Cerebellar nuclear complex (tissue), 1 donor: ENCODE measurements at places on chromosomes 13 and 19.

GRCh38 chr13:41132512-41133152 lies at the start of gene KBTBD6:
KBTBD6 (minus strand) TSS chr13:41132802; CDS start chr13:41132511, 291 bp downstream.
- DNase-seq = peak; percentile 92

DNA sequence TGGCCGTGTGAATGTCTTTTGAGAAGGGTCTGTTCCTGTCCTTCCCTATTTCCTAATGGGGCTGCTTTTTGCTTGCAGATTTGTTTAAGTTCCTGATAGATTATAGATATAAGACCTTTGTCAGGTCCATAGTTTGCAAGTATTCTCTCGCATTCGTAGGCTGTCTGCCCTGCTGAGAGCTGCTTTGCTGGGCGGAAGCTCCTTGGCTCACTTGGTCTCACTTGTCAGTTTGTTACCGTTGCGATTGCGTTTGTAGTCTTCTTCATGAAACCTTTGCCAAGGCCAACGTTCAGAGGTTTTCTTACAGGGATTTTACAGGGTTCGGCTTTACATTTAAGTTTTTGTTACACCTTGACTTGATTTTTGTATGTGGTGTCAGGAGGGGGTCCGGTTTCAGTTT lies 44.0 kb upstream of the TFDP1 start:
- DNase-seq = no peak

- DNase-seq = no peak
These were observed at the start of gene SULT2B1 for GRCh38 chr19:48551437-48552302. SULT2B1 (plus strand) TSS chr19:48552172; CDS start chr19:48552253, 81 bp downstream.

GRCh38 chr19:48685583-48685982 lies 10.2 kb upstream of the FUT2 start:
- DNase-seq = no peak

- no peak for DNase-seq
These were observed 4.4 kb upstream of the FKRP start for GRCh38 chr19:46741447-46741846.

DNA sequence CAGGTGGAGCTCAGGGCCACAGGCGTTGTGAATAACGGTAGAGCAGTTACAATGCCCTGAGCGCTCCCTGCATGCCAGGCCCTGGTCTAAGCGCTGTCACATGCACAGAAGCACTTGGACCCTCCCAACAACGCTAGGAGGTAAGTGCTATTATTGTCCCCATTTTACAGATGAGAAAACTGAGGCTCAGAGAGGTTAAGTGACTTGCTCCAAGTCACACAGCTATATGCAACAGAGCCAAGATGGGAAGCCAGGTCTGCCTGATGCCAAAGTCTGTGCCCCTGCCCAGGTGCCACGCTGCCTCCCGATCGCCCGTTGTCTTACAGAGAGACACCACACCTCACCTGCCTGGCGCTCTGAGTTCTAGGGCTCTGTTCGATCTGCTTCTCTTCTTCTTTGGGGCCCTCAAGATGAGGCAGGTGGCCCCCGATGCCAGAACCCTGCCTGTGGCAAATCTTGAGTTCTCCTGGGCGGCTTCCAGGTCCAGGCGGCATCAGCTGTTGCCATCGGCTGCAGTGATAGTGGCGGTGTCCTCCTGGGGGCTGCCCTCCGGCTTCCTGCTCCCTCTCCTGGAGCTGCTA lies 20.0 kb downstream of the YIPF2 start:
- no peak for DNase-seq

DNA sequence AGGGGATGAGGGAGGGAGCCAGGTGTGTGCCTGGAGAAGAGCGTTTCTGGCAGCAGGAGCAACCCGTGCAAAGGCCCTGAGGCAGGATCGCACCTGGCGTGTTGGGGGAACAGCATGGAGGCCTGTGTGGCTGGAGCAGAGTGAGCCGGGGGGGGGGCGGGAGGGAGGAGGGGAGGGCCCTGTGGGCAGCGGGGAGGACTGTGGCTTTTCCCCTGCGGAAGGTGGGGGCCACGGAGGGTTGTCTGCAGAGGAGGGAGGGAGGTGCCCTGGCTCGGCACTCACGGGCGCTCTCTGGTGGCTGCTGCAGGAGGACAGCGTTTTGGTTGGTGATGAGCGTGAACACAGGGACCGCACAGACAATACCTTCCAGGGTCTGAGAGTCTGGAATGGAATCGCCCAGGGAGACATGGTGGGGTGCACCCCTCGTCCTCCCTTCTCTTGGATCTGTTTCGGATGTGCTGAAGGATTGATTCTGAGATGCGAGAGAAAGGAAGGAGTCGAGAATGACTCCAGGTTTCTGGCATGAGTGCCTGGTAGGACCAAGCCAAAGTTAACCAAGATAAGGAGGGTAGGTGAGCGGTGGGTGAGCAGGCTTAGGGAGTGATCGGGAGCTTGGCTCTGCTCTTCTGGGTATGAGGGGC lies 6.5 kb downstream of the RAB11B start:
- no peak for DNase-seq

- no peak for DNase-seq
These were observed 218.9 kb upstream of the EDNRB start for GRCh38 chr13:78137404-78138142.

GRCh38 chr13:111950697-111951096 lies 116.3 kb upstream of the SOX1 start:
- DNase-seq = no peak

DNA sequence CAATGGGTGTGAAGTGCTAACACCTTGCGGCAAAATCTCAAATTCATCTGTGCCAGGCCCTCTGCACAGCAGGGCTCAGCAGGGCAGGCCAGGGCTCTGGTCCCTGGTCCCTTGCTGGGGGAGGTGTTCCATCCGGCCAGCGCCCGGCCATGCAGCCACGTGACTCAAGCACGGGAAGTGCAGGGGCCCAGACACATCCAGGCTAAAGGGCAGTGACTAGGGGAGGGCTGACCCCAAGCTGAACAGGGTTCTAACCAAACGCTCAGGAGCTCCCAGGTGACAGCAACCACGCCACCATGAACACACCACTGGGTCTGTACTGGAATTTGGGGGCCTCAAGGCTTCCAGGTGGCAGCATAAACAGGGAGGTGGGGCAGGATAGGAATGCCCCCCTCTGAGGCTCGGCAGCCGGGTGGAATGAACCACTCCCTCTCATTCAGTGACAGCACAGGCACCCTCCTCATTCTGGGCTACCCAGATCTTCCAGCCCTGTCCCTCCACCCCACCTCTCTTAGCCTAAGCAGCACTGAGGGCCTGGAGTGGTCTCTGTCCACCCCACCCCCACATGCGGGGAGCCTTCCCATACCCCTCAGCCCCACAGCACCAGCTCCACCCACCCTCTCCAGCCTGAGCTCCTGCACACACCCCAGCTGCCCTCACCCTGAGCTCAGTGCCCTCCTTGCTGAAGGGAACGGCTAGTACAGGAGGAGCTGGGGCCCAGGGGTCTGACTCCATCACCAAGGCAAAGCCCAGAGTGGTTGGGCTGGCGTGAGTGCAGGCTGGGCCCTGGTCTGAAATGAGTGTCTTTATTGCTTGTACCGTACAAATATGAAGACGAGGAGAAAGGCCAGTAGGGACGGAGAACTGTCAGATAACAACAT lies 5.3 kb upstream of the CCNP start:
- DNase-seq = no peak

DNA sequence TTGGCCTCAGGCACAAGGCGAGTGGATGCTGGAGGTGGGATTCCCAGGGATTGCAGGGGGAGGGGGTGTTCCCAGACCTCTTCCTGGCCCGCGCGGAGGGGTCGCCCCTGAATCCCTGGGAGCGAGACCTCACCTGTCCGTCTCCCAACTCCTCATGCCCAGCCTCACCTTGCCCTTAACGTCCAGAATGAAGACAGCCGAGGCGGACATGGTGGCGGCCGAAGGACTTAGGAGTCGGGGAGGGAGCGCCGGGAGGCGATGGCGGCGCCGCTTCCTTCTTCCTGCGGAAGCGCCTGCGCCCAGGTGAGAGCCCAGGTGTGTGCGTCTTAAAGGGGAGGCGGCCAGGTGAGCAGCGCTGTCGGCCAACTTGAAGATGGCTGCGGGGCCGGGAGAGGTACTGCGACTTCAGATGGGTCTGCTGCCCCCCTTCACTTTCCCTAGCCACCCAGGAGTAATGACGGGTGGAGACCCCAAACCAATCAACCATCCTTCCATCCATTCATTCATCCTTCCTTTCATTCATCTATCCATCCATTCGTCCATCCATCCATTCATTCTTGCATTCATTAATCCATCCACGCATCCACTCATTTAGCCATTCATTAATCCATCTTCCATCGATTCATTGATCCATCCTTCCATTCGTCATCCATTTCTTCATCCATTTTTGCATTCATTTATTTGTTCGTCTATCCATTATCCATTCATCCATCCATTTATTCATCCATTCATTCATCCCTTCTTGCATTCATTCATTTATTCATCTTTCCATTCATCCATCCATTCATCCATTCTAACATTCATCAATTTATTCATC lies at the start of gene AP1M2:
AP1M2 (minus strand) TSS at position 291 of the 817 bp plus-strand sequence; CDS start at position 210, 81 bp downstream.
- DNase-seq = no peak

DNA sequence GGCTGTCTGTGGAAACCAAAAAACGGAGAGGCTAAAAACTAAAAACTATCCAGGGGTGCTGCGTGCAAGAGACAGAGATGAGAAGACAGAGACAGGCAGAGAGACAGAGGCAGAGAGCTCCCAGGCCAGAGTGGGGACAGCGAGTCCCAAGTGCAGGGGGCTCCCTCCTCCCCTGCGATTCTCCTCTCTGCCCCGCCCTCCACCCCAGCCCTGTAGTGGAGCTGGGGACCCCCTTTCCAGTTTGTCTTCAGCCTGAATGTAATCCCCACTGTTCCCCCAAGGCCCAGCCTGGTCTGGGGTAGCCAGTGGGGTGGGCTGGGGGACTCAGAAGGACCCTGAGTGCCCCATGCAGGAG lies 2.0 kb downstream of the NFIC start:
- no peak for DNase-seq

GRCh38 chr19:6970021-6970420 lies 51.2 kb downstream of the MBD3L2B start:
- no peak for DNase-seq

- no peak for DNase-seq
These were observed 77.9 kb downstream of the CACNA1A start for GRCh38 chr19:13428352-13428751.

DNA sequence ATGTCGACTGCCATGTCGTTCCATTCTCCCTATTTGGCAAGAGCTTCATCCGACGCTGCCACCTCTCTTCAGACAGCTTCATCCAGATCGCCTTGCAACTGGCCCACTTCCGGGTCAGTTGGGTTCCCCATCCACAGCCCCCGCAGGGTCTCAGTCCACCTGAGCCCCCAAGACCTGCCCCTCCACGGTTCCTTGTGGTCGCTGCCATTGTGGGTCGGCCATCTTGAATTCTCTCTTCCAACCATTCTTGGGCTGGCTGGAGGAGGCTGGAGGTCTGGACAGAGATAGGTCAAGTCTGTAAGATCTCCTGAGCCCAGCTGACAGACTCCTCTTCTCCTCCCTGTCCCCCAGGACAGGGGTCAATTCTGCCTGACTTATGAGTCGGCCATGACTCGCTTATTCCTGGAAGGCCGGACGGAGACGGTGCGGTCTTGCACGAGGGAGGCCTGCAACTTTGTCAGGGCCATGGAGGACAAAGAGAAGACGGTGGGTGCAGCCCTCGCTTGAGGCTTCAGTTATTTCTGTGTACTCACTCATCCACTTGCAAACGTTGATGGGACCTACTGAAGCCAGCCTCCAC lies 19.5 kb downstream of the CPT1C start:
- no peak for DNase-seq

- DNase-seq = no peak
These were observed 82.5 kb downstream of the KLF5 start for GRCh38 chr13:73141292-73141771.

- DNase-seq = no peak
These were observed 121.8 kb downstream of the URI1 start for GRCh38 chr19:30063650-30064347.

- no peak for DNase-seq
These were observed 17.3 kb upstream of the IL17D start for GRCh38 chr13:20686167-20686566.

GRCh38 chr13:27933580-27934328 lies 14.0 kb downstream of the PDX1 start:
- no peak for DNase-seq

GRCh38 chr19:51690454-51691073 lies 2.6 kb upstream of the SPACA6 start:
- no peak for DNase-seq

DNA sequence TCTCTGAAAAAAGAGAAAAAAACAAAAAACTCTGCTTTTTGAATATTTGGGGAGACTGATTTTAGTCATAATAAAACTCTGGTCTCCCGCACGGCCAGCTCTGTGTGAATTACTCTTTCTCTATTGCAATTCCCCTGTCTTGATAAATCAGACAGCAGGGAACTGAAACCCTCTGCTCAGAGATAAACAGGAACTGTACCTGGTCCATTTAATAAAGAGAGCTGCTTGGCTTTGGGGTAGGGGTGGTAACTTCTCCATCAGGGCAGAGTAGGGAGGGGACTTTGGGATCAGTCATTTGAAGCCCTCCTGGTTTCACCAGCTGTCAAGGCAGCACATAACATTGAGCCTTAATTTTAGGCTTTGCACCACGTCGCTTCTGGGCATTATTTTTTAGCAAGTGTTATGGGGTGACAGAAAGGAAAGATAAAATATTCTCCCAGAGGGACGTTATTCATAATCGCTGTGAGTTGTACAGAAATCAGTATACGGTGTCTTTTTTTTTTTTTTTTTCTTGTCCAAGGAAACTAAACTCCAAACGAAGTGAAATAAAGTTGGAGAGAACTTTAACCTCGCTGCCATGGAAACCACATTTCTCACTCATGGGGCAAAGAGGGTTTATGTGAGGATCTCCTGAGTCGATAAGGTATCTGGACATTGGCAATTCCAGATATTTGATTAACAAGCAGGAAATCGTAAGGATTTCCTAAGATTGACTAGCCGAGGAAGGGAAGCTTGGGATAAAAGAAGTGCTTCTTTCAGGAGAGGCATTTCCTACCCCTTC lies 99.0 kb upstream of the MRI1 start:
- DNase-seq = no peak
